ENCODE measurements at places on chromosomes 6 and 20.

DNA sequence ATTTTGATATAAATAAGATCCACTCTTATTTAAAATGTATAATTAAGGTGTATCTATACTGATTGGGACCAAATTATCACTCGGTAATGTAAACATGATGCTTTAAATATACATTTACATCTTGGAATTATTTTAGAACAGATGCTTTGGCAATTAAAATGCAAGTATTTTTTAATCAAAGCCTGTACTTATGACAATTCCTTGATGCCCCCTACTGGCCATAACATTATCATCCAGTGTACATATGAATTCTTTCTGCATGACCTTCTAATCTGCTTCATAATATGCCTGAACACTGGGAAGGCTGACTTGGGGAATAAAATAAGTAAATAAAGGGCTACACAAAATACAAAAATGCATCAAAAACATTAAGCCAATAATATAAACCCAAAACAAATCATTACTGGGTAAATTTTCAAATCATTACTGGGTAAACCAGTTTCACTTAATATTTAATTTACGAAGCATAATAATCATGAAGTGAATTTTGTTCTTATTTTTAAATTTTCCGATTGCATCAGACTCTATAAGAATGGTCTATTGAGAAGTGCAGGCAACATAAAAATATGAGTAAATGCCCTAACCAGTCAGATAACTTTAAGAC, 65.1 kb downstream of the CGA start:
- DNase-seq = peak; percentile 14

- no peak for DNase-seq
Observed at GRCh38 chr20:41553142-41553879, 64.9 kb downstream of the CHD6 start.

- no peak for DNase-seq
Observed at GRCh38 chr6:90186637-90187371, 109.8 kb downstream of the BACH2 start.

- DNase-seq = no peak
Observed at GRCh38 chr6:81228912-81229555, 523.4 kb downstream of the TENT5A start.

- DNase-seq = peak; percentile 6
Observed at GRCh38 chr6:114096561-114097172, 125.7 kb upstream of the HDAC2 start.

DNA sequence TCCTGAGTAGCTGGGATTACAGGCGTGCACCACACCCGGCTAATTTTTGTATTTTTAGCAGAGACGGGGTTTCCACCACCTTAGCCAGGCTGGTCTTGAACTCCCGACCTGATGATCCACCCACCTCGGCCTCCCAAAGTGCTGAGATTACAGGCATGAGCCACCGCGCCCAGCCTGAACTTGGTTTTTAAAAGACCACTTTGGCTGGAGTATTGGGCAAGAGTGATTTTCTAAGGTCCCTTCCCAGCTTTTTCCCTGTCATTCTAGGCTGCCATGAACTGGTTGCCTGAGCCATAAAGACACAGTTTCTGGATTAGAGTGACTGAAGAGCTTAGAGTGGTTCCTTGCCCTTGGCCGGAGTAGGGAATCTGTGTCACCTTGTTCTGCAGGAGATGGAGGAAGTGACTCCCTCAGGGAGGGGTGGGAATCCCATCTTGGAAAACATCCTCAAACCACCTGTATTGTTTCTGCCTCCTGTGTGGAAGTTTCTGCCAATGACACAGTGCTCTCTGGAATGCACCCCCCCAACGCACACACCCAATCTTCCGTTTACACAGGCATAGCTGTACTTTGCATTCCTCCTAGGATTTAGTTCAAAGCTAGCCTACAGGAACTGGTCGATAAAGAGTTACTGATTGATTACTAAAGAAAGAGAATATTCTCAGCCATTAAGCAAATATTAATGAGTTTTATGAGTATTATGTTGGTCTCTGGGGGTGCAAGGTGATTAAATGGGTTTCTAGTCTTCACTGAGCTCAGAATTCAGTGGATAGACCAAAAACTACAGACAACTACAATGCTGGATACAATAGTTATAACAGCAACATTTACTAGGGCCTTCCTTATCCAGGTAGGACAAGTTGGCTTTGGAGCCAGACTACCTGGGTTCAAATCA, 18.2 kb downstream of the BCL2L1 start:
- DNase-seq = peak; percentile 90

DNA sequence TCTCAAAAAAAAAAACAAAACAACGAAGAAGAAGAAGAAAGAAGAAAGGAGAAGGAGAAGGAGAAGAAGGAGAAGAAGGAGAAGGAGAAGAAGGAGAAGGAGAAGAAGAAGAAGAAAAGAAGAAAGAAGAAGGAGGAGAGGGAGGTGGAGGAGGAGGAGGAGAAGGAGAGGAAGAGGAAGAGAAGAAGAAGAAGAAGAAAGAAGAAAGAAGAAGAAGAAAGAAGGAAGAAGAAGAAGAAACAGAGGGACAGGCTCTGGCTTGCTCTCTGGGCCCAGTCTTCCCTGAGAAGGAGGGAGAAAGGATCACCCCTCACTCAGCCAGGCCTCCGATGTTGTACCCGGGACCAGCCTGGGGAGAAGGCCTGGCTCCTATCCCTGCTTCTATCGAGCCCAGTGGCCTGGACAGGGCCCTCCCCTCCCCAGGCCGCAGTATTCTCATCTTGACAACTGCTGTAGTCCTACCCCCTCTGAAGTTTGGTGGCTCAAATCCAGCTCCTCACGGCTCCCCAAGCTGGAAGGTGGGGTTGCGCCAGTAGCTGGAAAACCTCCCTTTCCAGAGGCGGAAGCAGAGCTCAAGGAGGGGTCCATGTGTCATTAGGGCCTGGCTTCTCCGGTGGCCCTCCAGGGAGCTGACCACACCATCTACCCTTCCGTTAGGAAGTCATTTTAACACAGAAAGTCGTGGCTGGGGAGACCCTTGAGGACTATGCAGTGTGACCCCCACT, 18.9 kb downstream of the C6orf132 start:
- DNase-seq = no peak

DNA sequence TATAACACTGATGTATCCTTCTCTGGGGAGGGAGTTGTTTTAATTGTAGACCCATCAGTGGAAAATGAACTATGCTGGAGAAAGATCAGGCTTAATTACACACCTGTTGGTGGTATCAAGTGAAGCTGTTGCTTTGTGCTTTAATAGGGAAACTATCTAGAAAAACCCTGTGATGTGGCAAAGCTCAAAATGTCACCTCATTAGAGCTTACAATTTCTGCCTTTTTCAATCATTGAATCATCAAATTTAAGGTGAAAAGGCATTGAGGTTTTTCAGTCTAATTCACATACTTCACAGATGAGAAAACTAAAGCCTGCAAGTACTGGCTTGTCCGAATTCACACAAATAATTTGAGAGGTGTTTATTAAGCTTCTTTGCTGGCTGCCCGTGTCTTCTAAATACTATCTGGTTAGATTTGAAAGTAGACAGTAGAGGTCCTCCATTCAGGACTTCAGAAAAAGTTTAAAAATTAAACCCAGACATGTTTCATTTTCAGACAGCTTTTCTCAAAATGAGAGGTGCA, 143.3 kb upstream of the MAP3K7 start:
- DNase-seq = no peak

DNA sequence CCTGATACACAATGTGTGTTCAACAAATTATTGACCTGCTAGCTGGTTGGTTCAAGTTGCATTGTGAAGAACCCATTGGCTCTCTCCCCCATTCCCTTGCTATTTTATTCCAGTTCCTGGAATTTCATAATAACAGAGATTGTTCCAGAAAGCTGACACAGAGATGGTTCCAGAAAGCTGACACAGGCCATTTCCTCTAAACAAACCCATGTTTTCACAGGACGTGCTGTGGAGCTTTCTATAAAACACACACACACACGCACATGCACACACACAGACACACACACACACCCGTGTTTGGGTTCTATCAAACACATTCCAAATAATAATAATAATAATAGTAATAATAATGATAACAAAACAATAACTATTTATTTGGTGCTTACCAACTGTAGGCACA, 259.1 kb downstream of the CLIC5 start:
- no peak for DNase-seq

DNA sequence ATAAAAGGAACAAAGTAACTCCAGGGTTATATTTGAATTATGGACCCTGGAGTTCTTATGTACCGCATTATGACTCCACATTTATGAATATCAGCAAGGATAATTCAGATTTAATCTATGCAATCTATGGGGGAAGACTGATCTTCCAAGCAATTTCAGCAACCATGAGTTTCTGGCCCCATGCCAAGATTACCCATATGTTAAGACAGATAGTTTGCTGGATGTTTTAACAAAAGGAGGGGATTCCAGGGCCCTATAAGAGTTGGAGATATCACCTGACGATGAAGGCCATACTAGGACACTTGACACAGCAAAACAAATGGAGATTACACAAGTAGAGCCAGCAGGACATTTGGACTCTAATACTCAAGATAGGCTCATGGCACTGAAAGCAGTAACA, 45.9 kb upstream of the PLN start:
- DNase-seq = no peak

- DNase-seq = no peak
Observed at GRCh38 chr6:13709689-13710551, 1.7 kb downstream of the RANBP9 start.

- no peak for DNase-seq
Observed at GRCh38 chr20:31962761-31963160, 5.2 kb upstream of the XKR7 start.

GRCh38 chr6:163566056-163566455, 151.5 kb downstream of the QKI start:
- DNase-seq = no peak

- no peak for DNase-seq
Observed at GRCh38 chr6:25165800-25166199, 113.4 kb upstream of the CARMIL1 start.

DNA sequence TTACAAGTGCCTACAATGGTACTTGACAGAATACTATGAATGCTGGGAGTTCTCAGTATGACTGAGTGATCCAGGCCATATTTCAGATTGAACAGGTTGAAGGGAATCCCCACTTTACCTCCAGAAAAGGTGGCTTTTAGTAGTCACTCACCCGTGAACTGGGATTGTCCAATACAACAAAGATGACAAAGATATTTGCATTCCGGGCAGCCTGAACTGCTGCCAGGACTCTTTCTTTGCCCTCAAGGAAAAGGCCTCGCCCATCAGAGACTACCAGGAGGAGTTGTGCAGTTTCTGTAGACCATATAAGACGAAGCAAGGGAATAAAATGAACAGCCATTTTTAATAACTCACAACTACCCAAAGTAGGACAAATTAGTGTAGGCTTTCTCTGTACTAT, 6.3 kb upstream of the LYRM2 start:
- no peak for DNase-seq

GRCh38 chr6:79608334-79609224, 22.6 kb upstream of the SH3BGRL2 start:
- no peak for DNase-seq

DNA sequence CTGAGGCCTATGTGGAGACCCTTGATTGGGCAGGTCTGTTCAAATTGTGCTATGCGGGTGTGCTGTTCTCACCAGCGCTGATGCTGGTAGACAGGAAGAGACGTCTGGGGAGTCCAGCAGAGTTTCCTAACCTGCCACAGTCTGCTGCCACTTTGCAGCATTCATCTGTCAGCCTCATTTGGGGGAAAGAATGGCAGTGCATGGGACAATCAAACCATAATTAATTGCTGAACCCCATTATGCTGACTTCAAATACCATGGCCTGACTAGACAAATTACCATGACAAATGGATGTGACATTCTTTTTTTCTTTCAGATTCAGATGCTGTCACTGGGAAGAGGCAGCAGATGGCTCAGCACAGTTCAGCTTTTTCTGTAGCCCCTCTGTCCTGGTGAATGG, 171.4 kb upstream of the SYNDIG1 start:
- DNase-seq = no peak

GRCh38 chr6:29087213-29087612, at the start of gene OR2B3:
TSS of gene OR2B3 (minus strand) at chr6:29087313. CDS start at chr6:29087248, 65 bp downstream.
- no peak for DNase-seq

- DNase-seq = no peak
Observed at GRCh38 chr20:20184706-20185105, 132.4 kb downstream of the CFAP61 start.

DNA sequence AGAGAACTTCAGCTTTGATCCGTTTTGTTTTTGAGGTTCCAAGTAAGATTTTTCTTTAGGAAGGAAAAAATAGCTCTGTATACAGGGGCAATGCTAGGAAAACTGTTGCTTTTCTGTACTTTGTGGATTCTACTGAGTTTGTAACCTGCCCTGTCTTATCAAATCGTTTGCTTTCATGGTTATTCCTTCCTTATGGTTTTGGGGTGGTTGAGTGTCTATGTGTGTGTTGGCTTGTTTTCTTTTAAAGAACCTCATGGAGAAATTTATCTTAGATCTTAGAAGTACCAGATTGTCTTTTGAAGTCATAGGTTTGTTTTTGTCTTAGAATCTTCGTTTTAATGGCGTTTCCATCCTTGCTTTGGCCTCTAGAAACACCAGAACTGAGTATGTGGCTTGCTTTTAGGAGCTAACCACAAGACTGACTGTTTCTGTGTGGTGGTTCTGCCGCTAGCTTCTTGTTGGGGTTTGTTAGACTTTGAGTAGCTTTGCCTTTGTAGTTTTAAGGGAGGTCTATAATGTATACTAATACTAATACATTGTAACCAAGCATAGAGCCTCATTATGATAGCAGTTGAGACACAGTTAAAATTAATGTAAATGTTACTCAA, 86.8 kb downstream of the RPP40 start:
- no peak for DNase-seq

- DNase-seq = no peak
Observed at GRCh38 chr20:651713-652614, 1.0 kb downstream of the SRXN1 start.

DNA sequence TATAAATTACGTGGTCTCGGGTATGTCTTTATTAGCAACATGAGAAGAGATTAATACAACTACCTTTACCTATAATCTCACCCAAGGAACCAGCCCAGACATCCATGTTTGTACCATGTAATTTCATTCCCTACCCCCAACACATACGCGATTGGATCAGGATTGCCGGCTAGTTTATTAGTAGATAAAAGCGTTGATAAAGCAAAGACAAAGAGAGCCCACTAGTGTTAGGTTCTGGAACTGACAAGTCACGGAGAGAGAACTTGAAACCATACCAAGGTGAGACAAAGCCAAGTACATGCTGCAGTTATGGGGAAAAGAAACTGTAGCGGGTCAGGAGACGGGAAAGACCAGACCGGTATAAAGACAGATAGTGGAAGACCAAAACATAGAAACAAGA, 37.4 kb upstream of the FAM135A start:
- DNase-seq = no peak

GRCh38 chr6:107636486-107636885, 146.6 kb downstream of the SOBP start:
- no peak for DNase-seq
